D341Med (cell line): ENCODE measurements at places on chromosomes 13 and 19.

DNA sequence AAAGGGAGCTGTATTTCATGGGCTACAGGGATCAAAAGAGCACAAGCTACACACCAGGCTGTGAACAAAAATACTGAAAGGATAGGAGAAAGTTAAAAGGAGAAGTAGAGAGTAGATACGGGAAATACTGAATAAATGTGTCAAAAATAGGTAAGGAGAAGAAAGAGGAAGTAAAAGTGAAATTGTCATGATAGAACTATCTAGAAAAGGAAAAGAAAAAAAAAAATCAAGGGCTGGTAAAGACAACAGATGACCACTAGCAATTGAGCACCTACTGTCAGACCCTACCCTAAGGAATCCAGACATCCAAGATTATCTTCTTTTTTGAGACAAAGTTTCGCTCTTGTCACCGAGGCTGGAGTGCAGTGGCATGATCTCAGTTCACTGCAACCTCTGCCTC, 4.8 kb downstream of the RUBCNL start:
- DNase-seq, result no peak

- DNase-seq, result peak; percentile 64
These were observed 4.6 kb downstream of the PIK3R2 start for GRCh38 chr19:18157465-18158063.

DNA sequence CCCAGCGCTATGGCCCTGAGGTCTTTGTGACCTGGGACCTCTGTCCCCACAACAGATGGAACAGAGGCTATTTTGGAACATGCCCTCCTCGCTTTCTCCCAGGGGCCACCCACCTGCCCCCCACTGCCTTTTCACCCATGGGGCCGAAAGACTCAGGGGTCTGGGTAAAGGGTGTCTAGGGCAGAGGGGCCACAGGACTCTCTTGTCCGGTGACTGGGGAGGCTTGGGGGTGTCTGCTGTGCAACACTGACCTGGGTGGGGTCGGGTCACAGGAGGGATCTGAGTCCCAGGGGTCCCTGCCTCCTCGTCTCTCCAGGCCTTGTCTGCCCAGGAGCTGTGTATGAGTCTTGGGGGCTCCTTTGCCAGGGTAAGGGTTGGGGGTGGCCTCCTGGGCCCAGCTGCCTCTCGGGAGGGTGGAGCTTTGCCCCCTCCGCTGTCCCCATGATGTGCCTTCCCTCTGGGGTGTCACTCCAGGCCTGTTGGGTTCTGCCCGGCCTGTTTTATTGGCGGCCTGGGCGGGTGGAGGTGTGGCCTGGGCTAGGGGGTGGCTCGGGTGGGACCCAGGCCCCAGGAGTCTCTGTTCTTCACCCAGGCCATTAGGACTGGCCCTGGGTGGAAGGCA, 2.1 kb downstream of the ARID3A start:
- no peak for DNase-seq

GRCh38 chr13:93522501-93522900, 295.9 kb downstream of the GPC6 start:
- no peak for DNase-seq

DNA sequence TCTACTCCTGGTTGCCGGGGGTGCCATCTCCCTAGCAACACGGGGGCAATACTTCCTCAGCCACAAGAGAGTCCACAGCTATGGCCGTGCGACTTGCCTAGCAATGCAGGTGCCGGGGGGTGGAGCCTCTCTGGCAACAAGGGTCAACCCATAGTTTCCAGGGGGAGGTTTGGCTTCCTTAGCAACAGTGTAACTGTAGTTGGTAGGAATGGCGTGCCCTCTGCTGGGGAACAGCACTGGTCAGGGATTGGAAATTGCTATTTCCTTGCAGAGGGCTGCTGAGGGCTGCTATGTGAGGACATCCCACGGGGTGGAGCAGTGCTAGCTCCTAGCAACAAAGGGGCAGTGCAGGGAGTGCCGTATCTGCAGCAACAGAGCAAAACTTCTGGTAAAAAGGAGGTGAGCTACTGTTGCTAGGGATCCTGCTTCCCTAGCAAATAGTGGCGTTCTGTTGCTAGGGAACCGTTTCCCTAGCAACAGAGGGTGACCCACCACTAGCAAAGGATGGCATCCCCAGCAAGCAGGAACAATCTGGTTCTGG, 7.0 kb upstream of the TMC4 start:
- no peak for DNase-seq

DNA sequence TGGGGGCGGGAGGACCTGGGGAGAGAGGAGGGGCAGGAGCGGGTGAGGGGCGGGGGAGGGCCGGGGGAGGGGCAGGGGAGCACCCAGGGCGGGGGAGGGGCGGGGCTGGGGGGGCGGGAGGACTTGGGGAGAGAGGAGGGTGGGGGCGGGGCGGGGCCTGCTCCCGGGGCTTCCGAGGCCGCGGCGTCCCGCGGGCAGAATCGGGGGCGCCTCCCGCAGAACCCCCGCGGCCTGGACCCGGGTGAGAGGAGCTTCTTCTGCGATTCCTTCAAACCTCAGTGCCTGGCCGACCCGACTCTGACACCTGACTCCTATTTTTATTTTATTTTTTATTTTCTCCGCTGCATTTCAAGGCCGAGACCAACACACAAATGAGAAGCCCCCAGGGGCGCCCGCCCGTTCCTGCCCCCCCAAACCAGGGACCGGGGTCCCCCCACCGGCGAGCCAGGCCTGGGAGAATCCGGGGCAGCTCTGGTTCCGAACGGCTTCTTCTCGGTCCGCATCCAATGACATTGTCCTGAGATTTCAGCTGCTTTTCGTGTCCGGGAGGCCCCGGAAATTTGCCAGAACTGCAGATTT, 470 bp upstream of the GRTP1 start:
- peak; percentile 81 for DNase-seq

GRCh38 chr13:79459906-79460305, 21.0 kb upstream of the NDFIP2 start:
- no peak for DNase-seq

GRCh38 chr19:5354403-5354802, 13.8 kb upstream of the PTPRS start:
- DNase-seq, result peak; percentile 58
